ENCODE measurements at places on chromosomes 1 and 21.

- DNase-seq, result no peak
Measured at GRCh38 chr21:42296501-42296900, 18.7 kb downstream of the TFF3 start.

DNA sequence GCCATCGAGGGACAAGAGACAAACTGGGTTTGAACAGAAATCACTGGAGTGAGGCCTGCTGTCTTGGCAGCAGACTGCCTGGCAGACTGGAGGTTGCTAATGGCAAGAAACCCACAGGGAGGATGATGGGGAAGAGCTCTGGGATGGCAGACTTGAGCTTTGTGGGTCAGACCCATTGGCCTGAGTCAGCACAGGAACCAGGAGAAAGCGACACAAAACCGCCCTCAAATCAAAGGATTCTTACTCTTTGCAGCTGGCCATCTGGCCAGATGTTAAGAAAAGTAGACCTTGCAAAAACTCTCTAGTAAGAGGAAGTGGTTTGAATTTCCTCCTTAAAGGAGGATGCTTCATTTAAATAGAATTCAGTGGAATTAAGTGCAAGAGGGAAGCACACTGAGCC is 195.2 kb upstream of the JUN start:
- no peak for DNase-seq

- DNase-seq, result no peak
Measured at GRCh38 chr1:30164693-30165092, 558.7 kb downstream of the MATN1 start.

DNA sequence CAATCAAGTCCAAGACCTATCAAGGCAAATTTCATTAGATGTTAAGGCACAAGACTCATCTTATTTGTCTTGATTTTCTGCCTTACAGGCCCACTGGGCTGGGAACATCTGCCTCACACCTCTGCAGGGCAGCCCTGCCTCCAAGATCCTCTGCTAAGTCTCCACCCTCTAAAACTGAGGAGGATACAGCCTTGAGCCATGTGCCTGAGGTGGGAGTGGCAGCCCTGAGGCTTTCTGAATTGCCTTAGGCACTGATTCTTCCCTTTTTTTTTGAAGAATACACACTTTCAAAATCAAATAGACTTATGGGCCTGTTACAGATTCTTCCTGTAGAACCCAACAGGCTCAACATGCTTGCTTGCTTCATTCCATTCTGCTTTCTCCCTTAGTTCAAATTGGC is 544.3 kb upstream of the ADAMTS5 start:
- no peak for DNase-seq

DNA sequence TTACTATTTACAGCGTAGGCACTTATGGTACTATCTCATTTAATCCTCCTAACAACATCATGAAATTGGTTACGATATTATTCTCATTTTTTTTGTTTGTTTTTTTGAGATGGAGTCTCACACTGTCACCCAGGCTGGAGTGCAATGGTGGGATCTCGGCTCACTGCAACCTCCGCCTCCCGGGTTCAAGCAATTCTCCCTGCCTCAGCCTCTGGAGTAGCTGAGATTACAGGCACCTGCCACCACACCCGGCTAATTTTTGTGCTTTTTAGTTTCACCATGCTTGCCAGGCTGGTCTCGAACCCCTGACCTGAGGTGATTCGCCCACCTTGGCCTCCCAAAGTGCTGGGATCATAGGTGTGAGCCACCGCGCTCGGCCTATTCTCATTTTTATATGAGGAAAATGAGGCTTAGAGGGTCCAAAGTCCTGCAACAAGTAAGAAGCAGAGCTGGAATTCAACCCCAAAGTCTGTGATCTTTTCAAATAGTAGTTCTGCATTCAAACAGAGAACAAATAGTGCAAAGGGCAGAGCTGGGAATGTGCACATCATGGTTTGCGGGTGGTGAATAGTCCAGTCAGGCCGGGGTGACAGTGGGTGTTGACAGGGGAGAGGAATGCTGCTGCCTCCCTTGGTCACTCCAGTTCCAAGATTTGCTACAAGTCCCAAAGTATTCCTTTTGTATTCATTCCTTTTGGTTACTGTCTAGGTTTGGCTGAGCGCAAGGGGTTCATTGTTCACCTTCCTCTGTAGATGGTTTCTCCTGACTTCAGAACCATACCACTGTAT is 4.6 kb downstream of the PRUNE1 start:
- DNase-seq, result no peak

- DNase-seq, result no peak
Measured at GRCh38 chr1:58391056-58391455, 155.5 kb downstream of the OMA1 start.

- DNase-seq, result no peak
Measured at GRCh38 chr1:208129060-208129459, 115.1 kb downstream of the PLXNA2 start.

- DNase-seq, result no peak
Measured at GRCh38 chr1:50378770-50379169, 44.5 kb downstream of the DMRTA2 start.

- no peak for DNase-seq
Measured at GRCh38 chr21:18443701-18444100, 40.1 kb upstream of the TMPRSS15 start.

- no peak for DNase-seq
Measured at GRCh38 chr1:207502726-207503125, 6.8 kb downstream of the CR1 start.

DNA sequence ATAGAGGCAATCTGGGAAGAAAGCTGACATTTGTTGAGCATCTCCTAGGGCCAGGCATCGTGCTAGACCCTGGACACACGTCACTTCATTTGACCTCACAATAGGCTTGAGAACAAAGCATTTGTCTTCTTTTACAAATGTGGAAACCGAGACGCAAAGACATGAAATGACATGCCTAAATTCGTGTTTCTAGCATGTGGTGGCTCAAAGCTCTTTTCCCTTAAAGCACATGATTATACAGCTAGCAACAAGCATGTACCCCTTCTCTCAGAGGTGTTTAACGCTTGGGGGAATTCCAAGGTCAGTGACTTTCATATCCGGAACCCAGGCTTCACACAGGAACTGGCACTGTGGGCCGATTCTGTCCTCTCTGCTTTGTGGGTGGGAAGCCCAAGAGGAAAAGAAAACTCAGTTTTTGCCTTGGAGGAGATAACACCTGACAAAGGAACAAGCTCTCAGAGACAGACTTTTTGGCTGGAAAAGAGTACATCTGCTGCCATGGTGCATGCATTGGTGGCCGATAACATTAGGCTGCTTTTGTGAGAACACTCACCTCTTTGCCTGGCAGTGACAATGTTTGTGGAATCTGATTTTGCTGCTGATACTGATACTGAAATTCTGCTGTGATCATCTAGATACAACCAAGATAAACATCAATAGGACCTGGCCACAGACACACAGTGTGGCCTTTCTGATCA is 15.4 kb upstream of the CD2 start:
- DNase-seq, result no peak

- DNase-seq, result no peak
Measured at GRCh38 chr1:26554781-26555180, 25.2 kb downstream of the RPS6KA1 start.

- DNase-seq, result no peak
Measured at GRCh38 chr1:85462931-85463649, 1.9 kb downstream of the DDAH1 start.

GRCh38 chr1:156826630-156827029 is 10.0 kb upstream of the SH2D2A start:
- DNase-seq, result no peak

DNA sequence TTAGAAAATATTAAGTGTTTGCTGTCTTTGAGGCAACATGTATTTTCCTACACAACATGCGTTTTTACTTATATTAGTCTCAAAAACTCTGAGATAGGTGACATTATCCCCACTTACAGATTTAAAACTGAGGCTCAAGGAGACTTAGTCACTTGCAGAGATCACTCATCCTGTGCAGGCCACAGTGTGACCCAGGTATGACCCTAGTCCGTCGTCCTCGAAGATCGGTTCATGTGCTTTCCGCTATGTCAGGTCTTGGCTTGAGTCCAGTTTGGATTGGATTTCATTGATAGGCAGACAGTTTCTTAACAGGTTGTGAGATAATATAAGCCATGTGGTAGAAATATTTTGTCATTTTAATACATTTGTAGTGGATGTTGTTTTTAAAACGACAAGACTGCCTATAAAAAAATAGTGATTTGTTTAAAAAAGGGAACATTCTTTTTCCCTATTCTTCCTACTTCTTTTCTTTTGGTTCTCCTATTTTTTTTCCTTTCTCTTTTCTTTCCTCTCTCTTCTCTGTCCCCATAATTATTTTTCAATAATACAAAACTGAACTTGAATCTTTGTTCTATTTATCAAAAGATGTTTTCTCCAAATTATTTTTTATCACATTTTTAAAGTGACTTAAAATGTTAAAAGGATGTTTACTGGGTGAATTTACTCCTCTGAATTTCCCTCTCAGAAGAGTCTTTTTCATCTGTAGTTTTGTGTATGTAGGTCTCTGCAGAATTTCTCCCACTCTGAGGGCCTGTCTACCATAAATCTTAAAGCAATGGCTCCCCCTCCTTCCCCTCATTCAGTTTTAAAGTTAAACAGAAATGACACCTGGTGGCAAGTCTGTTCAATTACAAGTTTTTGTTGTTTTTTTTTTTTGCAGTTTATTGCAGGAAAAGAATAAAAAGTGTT is 81.8 kb downstream of the PHTF1 start:
- DNase-seq, result peak; percentile 19

DNA sequence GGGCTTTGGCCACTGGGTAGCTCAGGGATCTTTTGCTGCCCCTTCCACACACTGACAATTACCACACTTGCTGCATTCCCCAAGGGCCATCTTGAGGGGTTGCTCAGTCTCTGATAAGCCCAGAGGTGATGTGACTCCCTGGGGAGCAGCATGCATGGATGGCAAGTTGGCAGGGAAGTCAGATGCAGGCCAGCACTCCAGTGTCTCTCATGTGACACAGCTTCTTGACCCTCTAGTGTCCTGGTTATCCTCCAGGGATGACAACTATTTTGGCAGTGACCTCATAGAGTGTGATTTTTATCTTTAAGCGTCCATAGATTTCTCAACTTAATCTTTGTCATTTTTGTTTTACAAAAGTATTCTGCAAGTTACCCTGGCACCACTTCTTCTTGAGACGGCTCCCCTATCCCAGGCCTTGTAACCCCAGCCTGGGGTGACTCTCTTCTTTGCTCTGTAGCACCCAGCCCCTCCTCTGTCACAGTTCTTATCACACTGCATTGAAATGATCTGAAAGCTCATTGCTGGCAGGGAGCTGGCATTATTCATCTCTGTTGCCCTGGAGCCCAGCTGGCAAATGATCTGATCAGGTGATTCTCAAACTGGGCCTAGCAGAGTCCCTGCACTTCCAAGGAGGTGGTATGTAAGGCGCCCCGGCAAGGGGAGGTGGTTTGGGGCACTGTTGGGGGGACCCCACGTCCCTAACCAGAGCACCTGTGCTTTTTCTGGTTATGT is 72.6 kb downstream of the TENT5C start:
- no peak for DNase-seq

- DNase-seq, result no peak
Measured at GRCh38 chr1:25113086-25113485, 119.2 kb downstream of the SYF2 start.

DNA sequence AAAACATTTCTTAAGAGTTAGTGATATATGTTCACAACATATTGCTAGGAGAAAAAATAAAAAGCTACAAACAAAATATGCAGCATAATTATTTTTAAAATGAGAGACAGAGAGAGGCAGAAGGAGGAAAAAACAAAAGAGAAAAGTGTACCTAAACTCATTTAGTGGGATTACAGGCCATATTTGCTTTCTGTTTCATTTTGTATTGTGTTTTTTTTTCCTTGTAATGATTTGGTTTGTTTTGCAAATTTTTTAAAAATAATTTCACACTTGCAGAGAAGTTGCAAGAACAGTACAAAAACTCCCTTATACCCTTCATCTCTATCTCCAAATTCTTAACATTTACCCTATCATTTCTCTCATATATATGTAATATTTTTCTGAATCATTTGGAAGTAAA is 65.0 kb downstream of the LBR start:
- no peak for DNase-seq

- no peak for DNase-seq
Measured at GRCh38 chr1:235873045-235873444, 6.3 kb upstream of the LYST start.
